ENCODE measurements at places on chromosomes 6 and 20. TPM values are rescaled to one million over a fixed set of nuclear protein-coding genes. Genes with fewer than 3 reads are reported as not detected.

RRP36 gene
- 63.8 TPM for total RNA-seq

GRCh38 chr6:5213836-5214235 lies 46.9 kb downstream of the LYRM4 start:
- H3K36me3 ChIP-seq, result peaks cover 1% of the 10 kb centered on the region
- no peaks in the 10 kb centered on the region for H3K27me3 ChIP-seq
- peaks cover 3% of the 10 kb centered on the region for H3K4me1 ChIP-seq
- no peak overlapping the region for H3K4me3 ChIP-seq
- H3K27ac ChIP-seq, result no peak overlapping the region
- DNase-seq, result no peak

TMEM242 gene
- 9.2 TPM for total RNA-seq

BLCAP gene
- total RNA-seq, result 51.0 TPM

LY86 gene
- total RNA-seq, result 5.7 TPM

- no peak for DNase-seq
- no peaks in the 10 kb centered on the region for H3K36me3 ChIP-seq
- H3K4me1 ChIP-seq, result no peaks in the 10 kb centered on the region
- H3K4me3 ChIP-seq, result no peak overlapping the region
- no peaks in the 10 kb centered on the region for H3K27me3 ChIP-seq
Measured at GRCh38 chr6:92690997-92691599, 728.3 kb downstream of the EPHA7 start.

DNA sequence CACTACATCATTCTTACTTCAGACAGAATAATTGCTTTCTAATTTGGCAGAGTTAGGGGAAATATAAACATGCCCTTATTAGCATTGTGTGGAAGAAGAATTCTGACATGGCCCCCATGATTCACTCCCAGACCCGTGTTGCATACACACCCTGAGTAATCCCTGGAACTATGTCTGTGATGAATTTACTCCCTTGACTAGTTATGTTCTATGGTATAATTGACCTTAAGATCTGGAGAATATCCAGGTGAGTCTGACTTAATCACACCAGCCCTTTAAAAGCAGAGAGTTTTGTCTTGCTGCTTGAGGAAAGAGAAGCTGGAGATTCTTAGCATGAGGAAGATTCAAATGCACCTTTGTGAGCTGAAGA lies 262.9 kb downstream of the SOX4 start:
- H3K4me1 ChIP-seq, result no peaks in the 10 kb centered on the region
- no peak for DNase-seq
- H3K27ac ChIP-seq, result no peak overlapping the region
- no peak overlapping the region for H3K4me3 ChIP-seq
- no peaks in the 10 kb centered on the region for H3K27me3 ChIP-seq

DNA sequence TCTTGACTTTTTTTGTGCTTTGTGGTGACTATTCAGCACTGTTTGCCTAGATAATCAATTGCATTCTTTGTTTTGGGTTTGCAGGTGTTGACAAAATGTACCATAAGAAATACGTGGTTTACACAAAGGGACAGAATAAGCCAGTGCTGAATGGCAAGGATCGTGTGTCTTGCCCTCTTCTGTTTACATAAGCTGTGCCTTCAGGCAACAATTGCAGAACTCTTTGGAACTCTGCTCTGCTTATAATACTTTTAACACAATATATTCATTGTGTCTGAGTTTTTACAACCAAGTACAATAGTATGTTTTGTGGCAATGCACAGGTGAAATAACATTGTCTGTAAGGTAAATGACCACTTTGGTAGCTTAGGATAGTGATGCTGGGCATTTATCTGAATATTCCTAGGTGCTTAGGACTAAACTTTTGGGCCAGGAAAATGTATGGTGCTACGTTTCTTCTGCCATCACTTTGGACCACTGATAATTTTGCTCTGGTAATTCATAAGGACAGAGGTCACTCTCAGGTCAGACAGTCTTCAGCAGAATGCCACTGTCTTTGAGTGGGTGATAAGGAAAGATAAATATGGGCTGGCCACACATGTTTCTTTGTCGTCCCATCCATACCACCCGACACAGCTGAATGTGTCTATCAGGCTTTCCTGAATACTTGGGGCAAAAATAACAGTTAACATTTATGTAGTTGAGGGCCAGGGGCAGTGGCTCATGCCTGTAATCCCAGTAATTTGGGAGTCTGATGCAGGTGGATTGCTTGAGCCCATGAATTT lies 344.6 kb upstream of the IMPG1 start:
- H3K4me1 ChIP-seq, result no peaks in the 10 kb centered on the region
- no peak overlapping the region for H3K4me3 ChIP-seq
- H3K27ac ChIP-seq, result no peak overlapping the region
- DNase-seq, result no peak
- H3K36me3 ChIP-seq, result no peaks in the 10 kb centered on the region

DNA sequence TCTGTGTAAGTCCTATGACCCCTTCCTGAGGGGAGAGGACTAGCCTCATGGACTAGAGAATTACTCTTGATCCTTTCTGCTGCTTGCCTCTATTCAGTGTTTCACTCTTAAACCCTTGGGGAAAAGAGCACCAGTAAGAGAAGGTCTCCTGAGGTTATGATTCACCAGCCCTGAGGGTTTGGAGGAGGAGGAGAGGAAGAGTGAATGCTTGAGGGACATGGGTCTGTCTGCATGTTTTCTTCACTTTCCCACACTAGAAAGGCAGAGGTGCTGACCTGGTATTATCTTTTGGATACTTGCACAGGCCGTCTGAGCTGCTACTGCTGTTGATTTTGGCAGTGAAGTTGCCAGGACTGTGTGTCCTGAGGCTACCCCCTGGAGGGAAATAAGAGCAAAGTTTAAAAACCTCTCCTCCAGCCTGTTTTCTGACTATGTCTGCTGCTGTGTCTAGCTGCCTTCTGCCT lies 78.3 kb downstream of the CD109 start:
- H3K4me3 ChIP-seq, result no peak overlapping the region
- no peaks in the 10 kb centered on the region for H3K4me1 ChIP-seq
- H3K36me3 ChIP-seq, result no peaks in the 10 kb centered on the region

Data from activated naive CD8-positive, alpha-beta T cell treated with anti-CD3 and anti-CD28 coated beads, Interleukin-2, amount 10 ng/mL, durations not matched to agents 7 days and 5 days (primary cell).